ENCODE measurements at places on chromosomes 12 and 14.

DNA sequence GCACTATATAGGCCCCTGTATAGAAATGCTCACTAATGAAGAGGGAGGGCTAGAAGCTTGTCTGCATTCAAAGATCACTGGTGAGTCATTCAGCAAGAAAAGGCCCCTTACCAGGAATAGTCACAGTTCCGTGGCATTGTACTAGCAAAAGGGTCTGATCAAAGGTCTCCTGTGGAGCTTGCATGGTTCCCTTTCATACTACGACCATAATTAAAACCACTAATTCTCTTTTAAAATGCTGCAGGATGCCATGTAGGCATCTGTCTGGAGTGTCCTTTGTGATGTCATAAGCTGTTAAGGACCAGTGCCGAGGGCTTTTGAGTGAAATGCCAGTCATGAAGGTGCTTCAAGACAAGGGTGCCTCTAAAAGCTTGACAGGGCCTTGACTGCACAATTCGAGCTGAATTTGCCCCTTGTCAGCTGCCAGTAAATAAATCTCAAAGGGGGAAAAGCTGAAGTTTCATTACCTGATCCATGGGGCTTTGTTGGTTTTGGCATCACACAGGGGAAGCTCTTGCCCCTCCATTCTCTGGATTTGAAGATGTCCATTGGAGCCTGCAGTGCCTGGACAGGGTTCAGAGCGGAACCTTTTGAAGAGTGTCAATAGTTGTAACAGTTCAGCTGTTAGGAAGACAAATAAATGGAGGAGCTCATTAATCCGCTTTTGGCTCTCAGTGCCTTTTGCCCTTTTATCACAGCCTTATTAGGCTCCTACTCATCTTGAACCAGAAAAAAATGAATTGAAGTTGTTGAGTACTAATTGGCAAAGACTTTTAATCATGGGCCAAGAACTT, 69.1 kb downstream of the TMEM260 start:
- no peak for DNase-seq

- no peak for DNase-seq
These were observed 7.1 kb upstream of the ASCL1 start for GRCh38 chr12:102950107-102950949.

- no peak for DNase-seq
These were observed 214.2 kb downstream of the CACNA1C start for GRCh38 chr12:2266666-2267620.

- DNase-seq = no peak
These were observed 409.2 kb downstream of the DIO2 start for GRCh38 chr14:79802093-79802492.

GRCh38 chr12:54701940-54702592, 53.9 kb upstream of the DCD start:
- no peak for DNase-seq

DNA sequence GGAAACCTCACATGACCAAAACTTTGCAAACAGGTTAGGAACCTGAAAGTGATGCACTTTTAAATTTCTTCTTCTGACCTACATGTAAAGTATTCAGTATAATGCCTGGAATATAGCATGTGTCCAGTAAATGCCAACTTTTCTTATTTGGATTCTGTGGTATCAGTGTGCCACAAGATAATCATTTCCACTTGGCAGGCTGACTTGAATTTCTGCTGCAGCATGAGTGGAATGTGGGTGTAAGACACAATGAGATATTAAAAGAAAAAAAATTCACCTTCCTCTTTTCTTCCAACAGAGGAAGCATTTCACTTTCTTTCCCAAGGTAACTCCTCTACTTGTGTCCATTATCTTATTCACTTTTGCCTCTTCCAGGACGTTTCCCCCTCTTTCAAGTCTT, 141.9 kb upstream of the PRKD1 start:
- no peak for DNase-seq

- no peak for DNase-seq
These were observed 7.6 kb upstream of the CCDC184 start for GRCh38 chr12:48175613-48176416.

DNA sequence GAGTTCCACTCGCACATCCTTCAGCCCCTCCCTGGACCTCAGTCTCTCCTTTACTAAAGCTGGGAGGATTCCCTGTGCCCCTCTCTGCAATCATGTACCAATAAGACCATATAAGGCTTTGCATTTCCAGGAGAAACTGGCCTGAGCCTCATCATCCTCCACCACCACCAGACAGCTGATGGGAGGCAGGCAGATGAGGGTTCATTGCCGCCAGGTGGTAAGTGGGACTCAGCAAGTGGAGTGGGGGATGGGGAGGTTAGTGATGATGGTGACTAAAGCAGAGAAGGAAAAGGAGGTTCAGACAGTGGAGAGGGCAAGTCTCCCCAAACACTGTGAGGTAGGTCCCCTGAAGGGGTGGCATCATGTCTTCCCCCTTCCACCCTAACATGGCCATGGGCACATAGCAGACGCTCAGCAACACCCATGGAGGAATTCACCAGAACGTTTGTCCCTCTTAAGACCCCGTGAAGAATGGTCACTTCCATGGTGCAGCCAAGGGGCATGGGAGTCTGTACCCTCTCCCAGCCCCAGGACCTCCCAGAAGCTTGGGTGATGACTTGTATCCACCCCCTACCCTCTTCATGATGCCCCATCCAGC, 4.5 kb upstream of the TNFRSF1A start:
- DNase-seq = no peak

DNA sequence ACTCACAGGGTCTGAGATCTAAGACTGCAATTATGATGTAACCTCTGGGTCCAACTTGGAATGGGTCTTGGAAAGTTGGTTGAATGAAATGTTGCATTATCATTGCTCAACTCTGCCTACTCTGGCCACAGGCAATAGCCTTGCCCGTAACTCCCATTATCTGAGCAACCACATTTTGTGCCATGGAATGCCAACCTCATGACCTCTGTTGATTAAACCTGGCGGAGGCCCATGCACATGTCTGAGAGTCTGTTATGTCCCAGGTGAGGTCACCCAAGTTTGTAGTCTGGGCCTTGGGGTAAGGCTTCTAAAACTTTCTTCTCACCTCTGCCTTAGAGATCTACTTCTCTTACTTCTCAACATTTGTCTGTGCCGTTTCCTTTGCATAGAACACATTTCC, 140.9 kb downstream of the TBX5 start:
- no peak for DNase-seq

- no peak for DNase-seq
These were observed 98.2 kb downstream of the RAD52 start for GRCh38 chr12:851343-851742.

- DNase-seq = no peak
These were observed 39.8 kb downstream of the BAZ2A start for GRCh38 chr12:56590237-56590830.

GRCh38 chr14:102086972-102087761, at the start of gene HSP90AA1:
Gene HSP90AA1, minus strand, starts transcription at chr14:102087044. Its CDS starts 666 bp downstream, at chr14:102086378.
- DNase-seq = peak; percentile 95

GRCh38 chr12:87796961-87797516, 232.2 kb downstream of the C12orf50 start:
- DNase-seq = no peak

GRCh38 chr12:115511986-115512711, 765.3 kb downstream of the MED13L start:
- DNase-seq = no peak

GRCh38 chr14:81222126-81222525, 1.4 kb upstream of the GTF2A1 start:
- no peak for DNase-seq

DNA sequence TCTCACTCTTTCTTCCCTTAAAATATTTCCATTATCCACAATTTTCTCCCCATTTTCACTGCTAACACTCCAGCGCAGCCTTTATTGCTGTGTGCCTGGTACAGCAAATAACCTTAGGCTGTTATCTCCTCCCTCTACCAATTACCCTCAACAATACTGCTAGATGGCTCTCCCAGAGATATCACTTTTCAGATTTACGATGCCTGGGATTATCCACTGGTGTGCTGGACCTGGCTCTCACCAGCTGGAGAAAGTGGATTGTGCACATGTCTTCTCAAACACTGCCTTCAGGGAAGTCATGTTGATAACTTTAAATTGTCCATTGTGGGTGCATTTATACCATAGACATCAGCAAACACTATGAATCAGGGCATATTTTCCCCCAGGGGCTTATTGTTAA, 101.9 kb upstream of the ADAMTS20 start:
- DNase-seq = no peak

DNA sequence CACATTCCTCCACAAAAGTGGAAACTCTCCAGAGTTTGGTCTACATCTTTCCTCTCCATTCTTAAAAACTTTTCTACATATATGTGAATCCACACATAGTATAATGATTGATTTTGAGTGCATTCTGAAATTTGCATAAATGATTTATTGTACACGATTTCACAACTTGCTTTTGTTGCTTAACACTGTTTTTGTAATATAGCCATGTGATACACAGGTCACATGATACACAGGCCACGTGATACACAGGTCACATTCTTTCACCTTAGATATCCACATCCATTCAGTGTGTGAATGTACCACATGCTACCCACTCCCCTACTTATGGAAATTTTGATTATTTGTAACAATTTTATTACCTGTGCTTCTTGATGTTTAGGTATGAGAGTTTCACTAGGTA, 319.1 kb downstream of the ZFP36L1 start:
- no peak for DNase-seq

DNA sequence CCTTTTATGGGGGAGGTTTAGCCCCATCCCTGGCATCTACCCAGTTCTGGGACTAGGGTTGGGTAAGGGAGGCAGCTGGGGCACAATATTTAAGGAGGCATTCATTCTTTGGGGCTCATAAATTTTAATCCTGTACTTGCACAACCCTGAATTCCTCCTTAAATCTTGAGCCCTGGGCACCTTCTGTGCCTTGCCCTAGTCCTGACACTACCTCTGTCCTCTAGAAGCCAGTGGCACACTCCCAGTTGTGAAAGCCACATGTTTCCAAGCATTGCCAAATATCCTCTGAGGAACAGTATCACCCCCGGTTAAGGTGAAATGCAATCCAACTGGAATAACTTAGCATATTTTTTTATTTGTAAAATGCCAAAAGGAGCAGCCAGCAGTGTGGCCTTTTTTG, 36.6 kb downstream of the SLC16A7 start:
- no peak for DNase-seq

Data from activated T-cell treated with anti-CD3 and anti-CD28 coated beads for 24 hours (primary cell).